ENCODE measurements at places on chromosomes 5 and 9.
A peak's percentile ranks its signal among the peaks of the same experiment; 100 is the strongest.

DNA sequence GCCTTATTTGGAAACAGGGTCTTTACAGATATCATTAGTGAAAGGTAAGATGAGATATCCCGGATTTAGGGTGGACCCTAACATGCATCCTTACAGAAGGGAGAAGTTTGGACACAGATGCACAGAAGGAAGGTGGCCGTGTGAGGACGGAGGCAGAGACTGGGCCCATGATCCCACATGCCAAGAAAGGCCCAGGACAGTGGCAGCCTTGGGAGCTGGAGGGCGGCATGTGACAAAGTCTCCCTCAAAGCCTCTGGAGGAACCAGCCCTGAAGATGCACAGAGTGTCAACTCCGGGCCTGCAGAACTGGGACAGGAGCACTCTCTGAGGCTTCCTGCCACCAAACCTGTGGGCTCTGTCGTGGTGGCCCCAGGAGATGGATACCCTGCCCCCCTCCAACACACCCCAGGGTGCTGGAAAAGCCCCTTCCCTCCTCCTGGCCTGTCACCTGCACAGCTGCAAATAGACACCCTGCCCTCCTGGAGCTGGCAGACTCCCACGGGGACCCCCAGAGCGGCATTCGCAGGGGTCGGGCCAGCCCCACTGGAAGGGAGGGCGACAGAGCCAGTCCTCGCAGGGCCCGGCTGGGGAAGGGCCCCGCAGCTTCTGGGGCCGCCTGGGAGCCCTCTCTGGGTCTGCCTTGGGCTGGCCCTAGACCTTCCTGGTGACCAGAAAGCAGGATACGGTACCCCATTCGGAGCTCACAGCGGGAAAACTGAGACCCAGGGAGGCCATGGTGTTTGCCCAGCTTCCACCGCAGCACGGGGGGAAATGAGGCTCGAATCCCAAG, 7.9 kb downstream of the NACC2 start:
- no peak for DNase-seq

- DNase-seq: no peak
Measured at GRCh38 chr5:120552638-120553037, 88.5 kb downstream of the PRR16 start.

GRCh38 chr5:80177236-80177635, 78.6 kb downstream of the SERINC5 start:
- no peak for DNase-seq

- DNase-seq: no peak
Measured at GRCh38 chr5:43203373-43203772, 11.3 kb downstream of the NIM1K start.

- DNase-seq: no peak
Measured at GRCh38 chr9:95942016-95942415, 66.5 kb downstream of the ERCC6L2 start.

DNA sequence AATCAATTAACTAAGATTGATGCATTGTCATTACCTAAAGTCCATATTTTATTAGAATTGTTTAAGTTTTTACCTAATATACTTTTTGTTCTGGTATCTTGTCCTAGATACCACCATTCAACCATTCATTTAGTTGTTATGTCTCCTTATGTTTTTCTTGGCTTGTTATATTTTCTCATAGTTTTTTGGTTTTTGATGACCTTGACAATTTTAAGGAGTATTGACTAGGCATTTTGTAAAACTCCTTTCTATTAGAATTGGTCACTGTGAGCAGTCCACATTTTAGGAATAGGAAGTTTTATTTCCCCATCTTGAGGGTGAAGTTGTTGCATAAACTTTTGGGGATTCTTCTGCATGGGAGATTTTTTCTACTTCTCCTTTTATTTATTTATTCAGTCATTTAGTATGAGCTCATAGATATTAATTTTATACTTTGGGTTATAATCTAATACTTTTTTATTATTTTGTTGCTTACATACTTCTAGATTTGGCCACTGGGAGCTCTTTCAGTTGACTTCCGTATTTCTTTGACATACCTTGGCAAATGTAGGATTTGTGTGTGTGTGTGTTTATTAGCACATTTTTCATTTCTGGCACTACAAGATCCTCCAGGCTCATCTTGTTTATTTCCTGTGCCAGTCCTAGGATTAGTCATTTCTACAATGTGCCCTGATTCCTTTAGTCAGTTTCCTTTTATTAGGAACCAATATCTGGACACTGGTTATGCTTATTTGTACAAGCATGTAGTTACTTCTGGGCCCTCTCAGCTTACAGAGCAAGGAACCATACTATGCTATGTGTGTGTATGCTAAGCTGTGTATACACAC, 134.9 kb upstream of the CDKN2B start:
- DNase-seq: no peak

- no peak for DNase-seq
Measured at GRCh38 chr5:19018822-19019221, 969.2 kb downstream of the CDH18 start.

- no peak for DNase-seq
Measured at GRCh38 chr9:95870352-95870751, 5.1 kb upstream of the ERCC6L2 start.

DNA sequence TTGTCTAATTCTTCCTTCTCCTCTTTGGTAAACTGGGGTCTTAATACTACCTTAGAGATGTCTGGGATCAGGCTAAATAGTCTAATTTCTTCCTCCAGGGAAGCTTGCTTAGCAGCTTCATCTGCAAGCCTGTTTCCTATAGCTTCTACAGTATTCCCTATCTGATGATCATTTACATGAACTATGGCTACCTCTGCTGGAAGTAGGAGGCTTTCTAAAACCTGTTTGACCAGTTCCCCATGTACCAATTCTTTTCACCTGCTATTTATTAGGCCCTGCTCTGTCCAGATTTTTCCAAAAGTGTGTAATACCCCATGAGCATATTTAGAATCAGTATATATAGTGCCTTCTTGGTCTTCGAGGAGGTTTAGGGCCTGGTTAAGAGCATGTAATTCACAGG, 619.8 kb downstream of the HINT1 start:
- no peak for DNase-seq

DNA sequence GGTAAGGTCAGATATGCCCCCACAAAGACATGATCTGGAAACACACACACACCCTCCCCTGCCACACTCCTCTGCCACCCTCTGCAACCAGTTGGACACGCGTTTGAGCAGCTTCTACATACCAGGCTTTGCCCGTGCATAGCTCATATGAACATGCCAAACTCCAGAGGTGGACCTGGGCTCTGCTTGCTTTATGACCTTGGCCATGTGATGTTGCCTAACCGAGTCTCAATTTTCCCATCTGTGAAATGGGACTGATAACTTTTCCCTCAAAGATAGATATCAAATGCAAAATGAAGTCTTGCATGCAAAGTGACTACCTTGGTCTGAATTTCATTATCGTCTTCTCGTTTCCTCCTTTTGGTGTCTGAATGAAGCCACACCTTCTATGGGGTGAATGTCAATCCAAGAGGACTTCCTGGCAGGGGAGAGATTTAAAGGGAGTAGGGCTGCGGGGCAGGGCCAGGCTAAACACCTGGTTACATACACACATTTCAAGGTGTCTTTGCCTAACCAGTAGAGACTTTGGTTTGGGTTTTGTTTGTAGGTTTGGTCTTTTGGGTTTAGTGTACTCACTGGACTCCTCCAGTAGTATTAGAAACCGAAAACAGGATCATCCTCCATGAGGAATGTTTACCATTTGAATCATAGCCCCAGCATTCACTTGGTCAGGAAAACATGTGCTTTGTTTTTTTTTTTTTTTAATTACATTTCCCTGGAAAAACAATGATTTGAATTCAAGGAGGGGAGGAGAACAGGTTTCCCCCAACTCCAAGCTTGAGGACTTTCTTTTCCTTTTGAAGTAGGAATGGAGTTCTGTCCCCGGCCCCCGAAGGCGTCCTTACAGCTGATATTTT, 63.2 kb downstream of the COL27A1 start:
- DNase-seq: no peak

- DNase-seq: no peak
Measured at GRCh38 chr9:127844821-127845359, 9.6 kb downstream of the ENG start.

DNA sequence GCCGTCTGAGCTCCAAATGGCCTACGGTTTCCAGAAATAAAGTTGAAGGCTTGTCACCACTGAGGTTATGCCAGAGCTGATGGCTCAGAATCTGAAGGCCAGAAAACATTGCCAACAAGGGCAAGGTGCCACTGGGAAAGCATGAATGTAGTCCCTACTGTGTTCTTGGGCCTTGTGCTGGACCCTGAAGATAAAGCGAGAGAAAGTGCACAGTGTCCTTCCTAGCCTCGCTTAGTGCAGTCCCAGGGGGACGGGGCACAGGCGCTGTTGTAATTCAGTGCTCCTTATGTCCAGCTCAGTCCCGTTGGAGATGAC, 84.5 kb downstream of the NDFIP1 start:
- no peak for DNase-seq

DNA sequence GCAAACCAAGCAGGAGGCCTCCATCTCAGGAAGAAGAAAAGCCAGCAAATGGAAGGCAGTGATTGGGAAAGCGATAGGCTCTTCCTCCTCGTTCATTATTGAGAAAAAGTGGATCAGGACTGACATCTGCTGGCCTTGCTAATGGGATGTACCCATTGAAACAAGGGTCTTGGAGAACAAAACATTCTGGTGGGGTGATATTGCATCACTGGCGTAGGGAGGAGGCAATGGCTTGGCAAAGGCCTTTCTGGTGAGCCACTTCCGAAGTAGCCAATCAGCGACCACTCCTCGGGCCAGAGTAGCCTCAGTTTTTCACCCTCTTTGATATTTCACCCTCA, 86.7 kb upstream of the NFIB start:
- peak; percentile 69 for DNase-seq

- DNase-seq: no peak
Measured at GRCh38 chr5:112061666-112062065, 304.7 kb upstream of the NREP start.

- peak; percentile 64 for DNase-seq
Measured at GRCh38 chr9:87211669-87212068, 264.4 kb upstream of the GAS1 start.

- DNase-seq: peak; percentile 81
Measured at GRCh38 chr5:111530298-111530740, 18.0 kb upstream of the STARD4 start.

DNA sequence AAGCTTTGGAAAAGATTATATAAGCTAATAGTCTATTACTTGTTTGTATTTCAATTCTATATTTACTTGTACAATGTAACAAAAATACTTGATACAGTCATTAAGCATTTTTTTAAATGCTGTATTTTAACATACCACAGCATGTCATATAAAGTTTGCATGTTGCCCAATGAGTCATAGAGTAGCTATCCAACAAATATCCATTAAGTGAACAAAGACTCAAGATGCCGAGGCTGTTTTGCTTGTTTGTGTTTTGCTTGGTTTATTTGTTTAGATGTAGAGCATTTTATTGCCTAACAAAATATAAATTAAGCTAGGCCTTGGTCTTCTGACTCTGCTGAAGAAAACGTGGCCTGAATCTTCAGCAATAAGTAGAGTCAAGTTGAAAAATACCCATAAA, 1584.3 kb upstream of the NUDT12 start:
- DNase-seq: no peak

- DNase-seq: peak; percentile 16
Measured at GRCh38 chr9:97412626-97413385, 910 bp downstream of the TDRD7 start.

GRCh38 chr9:17783227-17783626, 204.4 kb downstream of the SH3GL2 start:
- peak; percentile 42 for DNase-seq

Measured in umbilical cord (tissue), 2 donors.